ENCODE measurements at places on chromosomes 2 and 18.

DNA sequence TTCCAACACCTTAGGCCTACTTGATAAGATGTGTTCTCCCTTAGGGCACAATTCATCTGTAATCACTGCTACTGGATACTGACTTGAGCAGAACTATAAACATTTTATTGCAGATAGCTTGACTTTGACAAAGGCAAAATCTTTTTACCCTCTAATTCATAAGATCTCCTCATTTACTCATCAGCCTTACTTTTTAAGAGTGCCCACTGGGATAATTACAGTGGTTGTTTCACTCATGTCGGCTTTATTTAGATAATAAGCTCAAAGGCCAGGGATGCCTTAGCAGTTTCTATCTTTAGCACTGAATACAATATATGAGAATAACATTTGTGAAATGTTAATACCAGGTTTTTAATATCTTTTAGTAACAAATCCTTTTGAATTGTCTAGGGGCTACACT is 144.0 kb downstream of the DLGAP1 start:
- no peak for DNase-seq

DNA sequence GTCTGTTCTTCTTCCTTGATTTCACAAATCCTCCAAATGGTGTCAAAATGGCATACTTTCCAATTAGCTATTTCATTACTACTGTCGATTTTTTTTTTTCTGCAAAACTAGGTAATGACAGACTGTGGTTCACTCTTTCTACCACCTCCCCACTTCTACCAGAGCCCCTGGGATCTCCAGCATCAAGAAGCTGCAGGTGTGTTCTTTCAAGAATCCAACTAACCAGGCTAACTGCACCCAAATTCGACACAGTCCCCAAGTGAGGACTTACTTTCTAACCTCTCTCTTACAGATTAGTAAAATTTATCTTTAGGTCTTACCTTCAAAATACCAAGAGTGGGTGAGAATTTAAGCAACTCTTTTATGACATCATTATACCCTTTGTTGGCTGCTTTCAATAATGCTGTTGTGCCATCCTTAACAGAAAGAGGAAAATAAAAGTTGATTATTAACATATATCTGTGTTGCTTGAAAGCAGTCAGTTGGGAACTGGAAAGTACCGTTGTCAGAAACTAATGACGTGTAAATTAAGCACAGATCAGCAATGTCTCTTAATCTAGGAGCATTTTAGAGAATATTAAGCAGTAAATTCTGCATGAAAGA is 31.2 kb upstream of the NPC1 start:
- DNase-seq = no peak

DNA sequence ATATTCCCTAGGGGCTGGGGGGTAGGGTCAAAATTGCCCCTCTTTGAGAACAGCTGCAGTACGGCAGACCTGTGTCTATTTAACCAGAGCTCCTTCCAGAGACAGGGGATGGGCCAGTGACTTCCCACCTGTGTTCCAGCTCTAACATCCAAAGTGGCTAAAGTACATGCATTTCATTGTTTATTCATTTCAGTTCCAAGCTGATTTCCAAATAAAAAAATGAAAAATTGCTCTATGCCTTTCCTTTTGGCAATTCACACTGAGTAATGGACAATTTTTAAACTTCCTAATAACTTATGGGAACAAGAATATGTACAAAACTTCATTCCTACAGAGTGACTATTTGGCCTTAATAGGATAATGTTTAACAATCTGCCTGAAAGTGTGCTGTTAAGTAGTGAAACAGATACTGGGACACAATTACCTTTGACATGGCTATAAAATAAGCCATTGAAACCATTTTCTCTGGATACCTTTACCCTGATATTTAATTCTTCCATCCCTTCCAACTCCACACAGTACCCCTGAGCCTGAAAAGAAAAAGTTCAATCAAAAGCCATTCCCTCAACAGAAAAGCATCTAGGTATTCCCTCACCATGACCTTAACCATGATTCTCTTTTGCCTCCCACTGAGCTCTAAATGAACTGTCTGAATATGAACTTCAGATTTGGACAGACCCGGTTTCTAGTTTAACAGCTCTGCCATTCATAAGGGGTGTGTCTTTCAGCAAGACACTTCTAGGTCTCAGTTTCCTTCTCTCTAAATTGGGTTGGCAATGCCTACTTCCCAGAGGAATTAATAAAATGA is 73.1 kb downstream of the RDH14 start:
- no peak for DNase-seq

DNA sequence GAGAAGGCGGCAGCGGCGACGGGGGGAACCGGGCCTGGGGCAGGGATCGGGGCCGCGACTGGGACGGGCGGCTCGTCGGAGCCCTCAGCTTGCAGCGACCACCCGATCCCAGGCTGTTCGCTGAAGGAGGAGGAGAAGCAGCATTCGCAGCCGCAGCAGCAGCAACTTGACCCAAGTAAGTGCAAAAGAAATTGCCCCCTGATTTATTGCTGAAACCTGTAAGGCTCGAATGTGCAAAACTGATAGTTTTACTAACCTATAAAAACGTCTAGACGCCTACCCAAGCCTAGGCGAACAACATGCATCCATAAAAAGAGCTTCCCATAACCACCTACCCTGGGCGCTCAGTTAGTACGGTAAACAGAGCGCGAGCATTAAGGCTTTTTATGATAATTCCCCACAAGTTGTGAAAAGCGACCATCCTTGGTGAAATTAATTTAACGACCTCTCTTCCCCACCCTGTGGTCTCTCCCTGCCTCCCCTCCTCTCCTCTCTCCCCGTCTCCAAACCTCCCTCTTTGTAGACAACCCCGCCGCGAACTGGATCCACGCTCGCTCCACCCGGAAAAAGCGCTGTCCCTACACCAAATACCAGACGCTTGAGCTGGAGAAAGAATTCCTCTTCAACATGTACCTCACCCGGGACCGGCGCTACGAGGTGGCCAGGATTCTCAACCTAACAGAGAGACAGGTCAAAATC is 1.0 kb downstream of the HOXD9 start:
- DNase-seq = no peak

DNA sequence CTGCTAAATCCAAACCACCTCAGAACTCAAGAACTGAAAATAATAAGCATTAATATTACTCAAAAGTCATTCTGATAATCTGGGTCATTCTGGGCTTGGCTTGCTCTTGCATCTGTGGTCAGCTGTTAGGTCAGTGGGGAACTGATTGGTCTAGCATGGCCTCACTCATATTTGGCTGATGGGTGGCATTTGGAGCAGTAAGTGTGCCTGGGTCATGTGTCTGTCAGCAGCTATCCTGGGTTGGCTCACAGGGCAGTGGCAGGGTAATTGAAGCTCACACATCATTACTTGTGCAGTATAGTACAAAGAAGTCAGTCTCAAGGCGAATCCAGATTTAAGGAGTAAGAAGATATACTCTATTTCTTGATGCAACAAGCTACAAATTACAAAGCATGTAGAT is 9.6 kb downstream of the RPL37A start:
- no peak for DNase-seq

DNA sequence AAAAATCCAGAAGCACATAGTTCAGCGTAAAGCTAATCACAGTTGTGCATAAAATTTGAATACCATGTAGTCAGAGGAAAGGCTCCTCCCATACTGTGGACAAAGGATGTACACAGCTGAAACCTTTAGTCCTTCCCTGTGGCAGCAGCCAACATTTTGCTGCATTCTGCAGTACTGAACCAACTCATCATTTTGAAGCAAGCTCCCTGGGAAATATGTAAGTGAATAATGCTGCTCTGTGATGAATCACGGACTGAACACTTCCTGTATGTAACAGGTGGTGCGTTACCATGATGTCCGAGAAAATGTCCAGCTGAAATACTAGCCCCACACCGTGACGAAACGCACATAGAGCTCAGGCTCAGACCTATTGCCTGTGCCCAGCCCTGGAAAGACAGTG is 421.1 kb upstream of the RAB12 start:
- DNase-seq = no peak

- no peak for DNase-seq
These were observed 38.7 kb upstream of the HAAO start for GRCh38 chr2:42830922-42831574.

DNA sequence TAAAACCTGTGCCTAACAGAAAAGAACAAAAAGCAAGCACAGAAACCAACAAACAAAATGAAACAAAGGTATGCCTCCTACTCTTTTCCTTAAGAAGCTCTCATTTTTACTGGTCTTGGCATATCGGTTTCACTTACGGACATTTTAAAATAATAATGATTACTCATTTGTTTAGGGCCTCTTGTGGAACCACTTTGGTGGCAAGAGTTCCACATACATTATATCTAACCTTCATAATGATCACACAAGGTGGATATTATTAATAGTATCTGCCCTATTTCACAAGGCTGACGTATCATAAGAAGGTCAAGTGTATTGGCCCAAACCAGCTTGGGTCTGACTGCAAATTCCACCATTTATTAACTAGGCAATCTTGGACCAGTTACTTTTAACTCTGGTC is 304.7 kb downstream of the TCF4 start:
- no peak for DNase-seq

DNA sequence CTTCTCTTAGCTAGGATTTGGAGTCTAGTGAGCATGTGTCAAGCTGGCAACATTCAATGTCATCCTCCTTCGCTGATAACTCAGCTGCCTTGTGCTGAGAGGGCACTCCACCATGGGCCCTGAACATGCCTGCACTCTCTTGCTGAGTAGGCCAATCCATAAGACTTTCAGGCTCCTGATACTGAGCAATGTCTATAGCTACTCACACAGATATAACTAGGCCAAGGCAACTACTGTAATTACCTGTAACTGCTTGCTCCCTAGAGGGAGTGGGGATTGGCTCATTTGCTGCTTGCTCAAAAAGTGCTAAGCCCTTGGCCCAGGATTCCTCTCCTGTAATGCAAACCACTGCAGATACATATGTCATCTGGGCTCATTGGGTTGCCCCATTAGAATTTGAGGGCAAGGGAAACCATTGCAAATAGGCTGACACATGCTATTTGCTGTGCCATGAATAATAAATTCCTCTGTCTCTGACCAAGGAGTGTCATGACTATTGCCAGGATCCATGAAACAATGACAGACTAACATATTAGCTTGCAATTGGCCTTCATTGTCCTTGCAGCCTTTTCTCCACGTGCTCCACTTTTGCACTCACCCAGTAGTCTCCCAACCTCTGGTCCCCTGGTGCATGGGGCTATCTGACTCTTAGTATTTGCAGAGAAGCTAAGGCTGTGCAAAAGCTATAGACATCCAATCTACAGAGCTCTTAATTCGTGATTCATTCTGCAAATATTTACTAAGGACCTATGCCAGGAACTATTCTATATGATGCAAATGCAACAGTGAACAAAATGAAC is 36.9 kb upstream of the BMPR2 start:
- no peak for DNase-seq

DNA sequence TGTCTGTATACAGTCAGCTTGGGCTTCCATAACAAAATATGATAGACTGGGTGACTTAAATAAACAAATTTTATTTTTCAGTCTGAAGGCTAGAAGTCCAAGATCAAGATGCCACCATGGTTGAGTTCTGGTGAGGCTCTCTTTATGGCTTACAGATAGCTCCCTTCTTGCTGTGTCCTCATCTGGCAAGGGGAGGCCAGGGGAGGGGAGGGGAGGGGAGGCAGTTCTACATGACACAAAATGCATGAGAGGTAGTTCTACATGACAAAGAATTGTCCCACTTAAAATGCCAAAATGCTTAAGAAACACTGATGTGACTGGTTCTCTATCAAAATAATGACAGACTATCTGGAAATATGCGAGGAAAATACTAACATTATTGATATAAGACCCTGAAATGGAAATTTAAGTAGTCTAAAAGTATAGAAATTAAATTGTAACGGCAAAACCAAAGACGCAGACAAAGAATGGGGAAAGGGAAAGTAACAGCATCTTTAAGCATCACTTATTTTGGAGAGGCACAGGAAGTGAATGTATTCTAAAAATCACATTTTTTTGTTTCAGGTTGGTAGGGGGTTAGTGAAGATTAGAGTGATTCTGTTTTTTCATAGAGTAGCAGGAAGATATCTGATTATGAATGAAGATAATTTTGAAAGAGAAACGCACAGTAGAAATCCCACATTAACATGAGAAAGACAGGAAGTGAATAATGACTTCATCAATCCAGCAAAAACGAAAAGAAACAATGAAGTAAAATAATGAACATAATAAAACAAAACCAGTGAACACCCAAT is 131.4 kb downstream of the STRN start:
- DNase-seq = no peak
